ENCODE measurements at places on chromosomes 2 and 18. TPM values are rescaled to one million over a fixed set of nuclear protein-coding genes. Genes with fewer than 3 reads are reported as not detected.

DNA sequence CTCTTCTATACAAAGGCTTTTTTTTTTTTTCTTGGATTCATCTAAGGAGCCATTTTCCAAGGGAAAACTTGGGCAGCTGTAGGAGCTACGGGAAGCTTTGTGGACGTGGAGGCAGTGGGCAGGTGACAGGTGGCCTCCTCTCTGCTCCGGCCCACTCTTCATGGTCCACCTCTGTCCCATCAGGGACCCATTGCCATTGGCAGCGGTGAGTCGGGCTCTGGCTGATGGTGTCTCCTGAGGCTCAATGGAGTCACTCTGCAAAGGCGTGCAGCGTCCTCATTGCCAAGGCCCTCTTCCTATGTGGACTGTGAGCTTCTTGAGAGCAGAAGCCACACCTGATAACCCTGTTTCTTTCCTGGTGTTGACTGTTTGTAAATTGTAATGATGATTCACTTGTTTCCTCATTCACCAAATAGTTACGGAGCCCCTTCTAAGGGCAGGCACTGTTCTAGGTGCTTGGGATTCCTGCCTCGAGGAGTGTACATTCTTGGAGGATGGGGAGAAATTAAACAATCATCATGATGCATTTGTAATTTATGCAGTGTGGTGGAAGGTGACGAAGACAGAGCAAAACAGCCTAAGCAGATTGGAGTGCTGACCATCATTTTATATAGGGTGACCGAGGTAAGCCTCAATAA, 240.3 kb upstream of the HS6ST1 start:
- no peak for DNase-seq

GRCh38 chr18:6854811-6855210, 125.3 kb downstream of the ARHGAP28 start:
- DNase-seq: no peak

DNA sequence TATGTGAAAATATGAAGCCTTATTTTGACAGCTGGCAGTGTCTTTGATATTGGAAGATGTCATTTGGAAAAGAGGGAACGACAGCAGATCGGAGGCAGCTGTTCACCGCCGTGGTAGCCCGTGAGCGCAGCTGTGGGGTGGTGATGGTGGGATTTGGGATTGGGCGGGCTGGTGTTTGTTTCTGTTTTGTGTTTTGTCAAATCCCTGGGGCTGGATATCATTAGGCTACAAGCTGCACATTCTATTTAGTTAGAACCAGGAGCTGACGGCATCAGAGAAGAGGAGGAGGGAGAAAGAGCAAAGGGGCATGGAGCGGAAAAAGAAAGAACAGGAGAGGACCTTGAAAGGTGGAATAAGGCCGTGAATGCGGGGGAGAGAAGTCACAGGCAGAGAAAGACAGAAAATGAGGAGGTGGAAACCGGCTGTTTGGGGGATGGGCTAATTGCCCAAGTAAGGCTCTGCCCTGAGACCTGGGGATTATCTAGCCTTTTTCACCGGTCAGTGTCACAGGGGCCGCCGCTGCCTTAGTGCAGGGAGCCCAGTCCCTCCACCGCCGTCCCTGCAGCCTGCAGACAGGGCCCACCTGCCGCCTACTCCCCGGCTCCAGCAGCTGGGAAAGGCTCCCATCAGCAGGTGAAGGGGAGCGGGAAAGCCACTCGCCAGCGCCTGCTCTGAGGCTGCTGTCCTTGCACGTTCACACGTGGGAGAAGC, 88.0 kb downstream of the ZCCHC2 start:
- no peak for DNase-seq

Gene CERKL
- 0.08 TPM for total RNA-seq

Gene KCNS3
- total RNA-seq: 12.1 TPM

Gene LAMA1
- 8.7 TPM for total RNA-seq
